ENCODE measurements at places on chromosomes 16 and 17. TPM values are rescaled to one million over a fixed set of nuclear protein-coding genes. Genes with fewer than 3 reads are reported as not detected.

DNA sequence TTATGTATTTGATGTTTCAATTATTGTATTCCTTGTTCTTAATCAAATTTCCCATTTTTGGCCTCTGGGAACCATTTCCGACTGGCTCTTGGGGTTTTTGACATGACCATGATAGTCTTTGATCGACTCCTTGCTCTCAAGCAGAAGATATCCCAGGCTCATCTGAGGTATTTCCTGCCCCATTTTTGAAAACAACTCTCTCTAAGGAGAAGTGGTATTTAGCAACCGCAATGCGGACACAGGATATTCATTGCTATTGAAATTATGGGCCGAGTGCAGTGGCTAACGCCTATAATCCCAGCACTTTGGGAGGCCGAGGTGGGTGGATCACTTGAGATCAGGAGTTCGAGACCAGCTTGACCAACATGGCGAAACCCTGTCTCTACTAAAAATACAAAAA, 5.5 kb downstream of the TANGO6 start:
- DNase-seq, result no peak
- H3K27me3 ChIP-seq, result no peaks in the 10 kb centered on the region
- H3K4me1 ChIP-seq, result peaks cover 6% of the 10 kb centered on the region
- no peaks in the 10 kb centered on the region for H3K36me3 ChIP-seq
- no peak overlapping the region for H3K27ac ChIP-seq

- H3K27me3 ChIP-seq, result no peaks in the 10 kb centered on the region
- no peaks in the 10 kb centered on the region for H3K36me3 ChIP-seq
- no peaks in the 10 kb centered on the region for H3K4me1 ChIP-seq
- H3K4me3 ChIP-seq, result no peak overlapping the region
- no peak for DNase-seq
Measured at GRCh38 chr16:26457095-26457494, 609.6 kb upstream of the C16orf82 start.

DNA sequence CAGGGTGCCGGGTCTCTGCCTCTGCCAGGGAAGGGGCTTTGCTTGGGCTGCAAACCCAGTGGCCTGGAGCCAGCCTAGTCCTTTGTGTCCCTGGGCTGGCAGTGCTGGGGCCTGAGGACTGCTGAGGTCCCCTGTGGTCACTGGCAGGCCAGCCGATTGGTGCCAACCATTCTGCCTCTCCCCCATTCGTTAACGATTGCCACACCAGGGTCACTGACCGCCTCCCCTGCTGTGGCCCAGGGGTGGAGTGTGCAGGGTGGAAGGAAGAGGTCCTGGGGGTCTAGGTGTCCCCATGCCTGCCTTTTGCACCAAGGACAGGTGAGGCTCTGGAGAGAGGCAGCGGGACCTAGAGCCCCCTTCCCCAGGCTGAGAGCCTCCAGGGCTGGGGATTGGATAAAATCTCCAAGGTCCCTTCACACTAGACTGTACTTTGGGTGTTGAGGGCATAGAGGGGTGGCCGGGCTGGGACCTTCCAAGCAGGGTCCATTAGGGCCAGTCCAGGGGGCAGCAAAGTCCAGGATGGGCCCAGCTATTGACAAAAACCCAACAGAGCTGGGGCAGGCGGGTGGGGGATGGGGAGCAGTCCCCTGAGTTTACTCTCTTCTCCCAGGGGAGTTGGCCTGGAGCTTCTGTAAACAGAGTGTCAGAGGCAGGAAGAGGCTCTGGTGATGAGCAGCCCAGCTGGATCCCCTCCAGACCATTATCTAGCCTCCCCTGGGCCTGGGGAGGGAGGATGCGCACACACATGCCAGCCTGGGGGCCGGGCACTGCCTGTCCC, 1.1 kb downstream of the VASN start:
- H3K4me1 ChIP-seq, result peaks cover 70% of the 10 kb centered on the region
- no peaks in the 10 kb centered on the region for H3K36me3 ChIP-seq
- peak overlapping the region; percentile 91 for H3K4me3 ChIP-seq
- peak; percentile 67 for DNase-seq
- H3K27ac ChIP-seq, result no peak overlapping the region
- no peaks in the 10 kb centered on the region for H3K27me3 ChIP-seq

CHRNE gene
- not detected for total RNA-seq

SLFN12L gene
- not detected for total RNA-seq

- H3K4me3 ChIP-seq, result peak overlapping the region; percentile 17
- H3K4me1 ChIP-seq, result peaks cover 14% of the 10 kb centered on the region
- peak overlapping the region; percentile 57 for H3K27ac ChIP-seq
Measured at GRCh38 chr17:44095647-44096496, 25.3 kb downstream of the G6PC3 start.

- no peaks in the 10 kb centered on the region for H3K36me3 ChIP-seq
- H3K4me1 ChIP-seq, result no peaks in the 10 kb centered on the region
- no peak overlapping the region for H3K27ac ChIP-seq
- no peak overlapping the region for H3K4me3 ChIP-seq
Measured at GRCh38 chr16:25827709-25828108, 135.9 kb downstream of the HS3ST4 start.

DNA sequence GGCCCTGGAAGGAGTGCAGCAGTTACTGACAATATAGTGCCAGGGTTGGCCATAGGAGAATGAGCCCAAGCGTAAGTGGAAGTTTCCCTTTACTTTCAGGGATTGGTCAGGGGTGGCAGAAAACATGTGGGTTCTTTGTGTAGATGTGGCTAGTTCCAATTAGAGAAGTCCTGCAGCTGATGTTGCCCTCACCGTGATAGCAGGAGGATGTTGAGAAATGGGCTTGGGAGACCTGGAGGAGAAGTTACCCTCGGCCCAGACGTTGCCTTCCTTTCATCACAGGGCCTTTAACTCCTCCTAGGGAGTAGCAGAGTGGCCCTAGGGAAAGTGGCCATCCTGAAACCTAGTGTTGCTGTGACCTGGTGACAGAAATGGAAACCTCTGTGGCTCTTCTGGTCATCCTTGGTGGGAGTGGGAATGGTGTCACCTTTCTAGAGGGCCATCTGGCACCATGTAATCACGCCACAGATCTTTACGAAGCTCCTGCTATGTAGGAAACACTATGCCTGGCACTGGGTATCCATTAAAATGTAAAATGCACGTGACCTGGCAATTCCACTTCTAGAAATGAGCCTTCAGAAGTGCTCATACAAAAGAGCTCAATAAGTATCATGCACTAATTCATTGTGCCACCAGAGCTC, 6.7 kb downstream of the TMEM92 start:
- no peak overlapping the region for H3K27ac ChIP-seq
- H3K27me3 ChIP-seq, result no peaks in the 10 kb centered on the region
- H3K4me3 ChIP-seq, result no peak overlapping the region
- H3K4me1 ChIP-seq, result peaks cover 42% of the 10 kb centered on the region
- H3K36me3 ChIP-seq, result peaks cover 12% of the 10 kb centered on the region
